ENCODE measurements at places on chromosomes 13 and 19.

GRCh38 chr19:364496-365287, 20.1 kb upstream of the MIER2 start:
- DNase-seq = no peak

DNA sequence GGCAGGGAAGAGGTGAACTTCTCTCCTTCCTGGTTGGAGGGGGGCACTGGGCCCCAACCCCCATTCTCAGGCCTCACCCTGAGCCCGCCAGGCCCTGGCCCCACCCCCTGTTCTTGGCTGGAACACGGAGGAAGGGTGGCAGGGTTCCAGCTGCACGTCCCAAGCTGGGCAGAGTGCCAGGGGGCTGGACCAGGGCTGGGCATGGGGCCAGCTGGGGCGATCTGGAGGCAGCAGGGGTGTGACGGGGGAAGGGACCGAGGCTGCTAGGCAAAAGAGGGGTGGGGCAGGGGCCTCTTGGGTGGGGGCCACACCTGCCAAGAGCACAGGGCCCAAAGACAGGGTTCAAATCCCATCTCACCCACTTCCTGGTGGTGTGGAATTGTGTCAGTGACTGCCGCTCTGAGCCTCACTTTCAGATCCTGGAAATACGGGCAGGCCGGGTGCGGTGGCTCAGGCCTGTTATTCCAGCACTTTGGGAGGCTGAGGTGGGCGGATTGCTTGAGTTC, 2.2 kb downstream of the HIF3A start:
- peak; percentile 79 for DNase-seq

DNA sequence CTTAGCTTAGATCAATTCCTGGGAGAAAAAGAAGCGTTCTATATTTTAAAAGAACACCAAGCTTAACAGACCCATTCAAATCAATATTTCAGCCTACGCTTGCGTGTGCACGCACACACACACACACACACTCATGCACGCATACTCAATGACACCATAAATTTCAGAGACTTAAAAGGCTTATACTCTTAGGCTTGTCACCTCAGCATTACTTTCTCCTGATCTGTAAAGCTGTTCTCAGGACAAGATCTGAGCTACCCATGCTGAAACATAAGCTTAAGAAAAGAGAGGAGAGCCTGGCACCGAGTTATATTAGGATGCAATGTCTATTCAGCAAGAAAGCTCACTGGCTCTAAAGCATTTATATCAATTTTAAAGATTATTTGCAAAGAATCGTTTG, 368.5 kb downstream of the FGF14 start:
- no peak for DNase-seq

DNA sequence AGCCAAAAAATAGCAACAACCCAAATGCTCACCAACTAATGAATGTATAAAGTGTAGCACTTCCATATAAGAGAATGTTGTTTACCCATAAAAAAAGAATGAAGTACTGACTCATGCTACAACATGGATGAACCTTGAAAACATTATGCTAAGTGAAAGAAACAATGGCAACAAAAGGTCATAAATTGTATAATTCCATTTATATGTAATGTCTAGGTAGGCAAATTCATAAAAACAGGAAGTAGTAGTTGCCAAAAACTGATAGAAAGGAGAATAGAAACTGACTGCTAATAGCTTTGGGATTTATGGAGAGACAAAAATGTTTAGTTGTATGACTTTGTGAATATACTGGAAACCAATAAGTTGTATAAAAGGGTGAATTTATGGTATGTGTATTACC, 21.6 kb downstream of the MYCBP2 start:
- DNase-seq = no peak

GRCh38 chr19:15288146-15288963, 44.0 kb downstream of the BRD4 start:
- peak; percentile 89 for DNase-seq

DNA sequence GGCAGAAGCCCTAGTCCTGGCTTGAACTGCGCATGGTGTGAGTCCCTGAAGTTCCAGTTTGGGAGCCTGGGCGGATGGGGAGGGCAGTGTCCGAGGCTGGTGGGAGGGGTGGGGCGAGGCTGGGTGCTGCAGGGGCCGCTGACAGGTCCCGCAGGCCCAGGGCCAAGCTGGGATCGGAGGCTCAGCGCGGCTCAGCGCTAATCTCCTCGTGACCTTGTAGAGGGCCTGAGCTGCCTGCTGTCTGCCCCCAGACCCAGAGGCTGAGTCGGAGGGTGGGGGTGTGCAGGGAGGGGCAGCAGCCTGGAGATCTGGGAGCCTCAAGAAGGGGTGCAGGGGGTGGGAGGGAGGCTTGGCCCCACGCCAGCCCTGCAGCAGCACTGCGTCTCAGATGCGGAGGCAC, 3.0 kb downstream of the ATP1A3 start:
- DNase-seq = no peak

DNA sequence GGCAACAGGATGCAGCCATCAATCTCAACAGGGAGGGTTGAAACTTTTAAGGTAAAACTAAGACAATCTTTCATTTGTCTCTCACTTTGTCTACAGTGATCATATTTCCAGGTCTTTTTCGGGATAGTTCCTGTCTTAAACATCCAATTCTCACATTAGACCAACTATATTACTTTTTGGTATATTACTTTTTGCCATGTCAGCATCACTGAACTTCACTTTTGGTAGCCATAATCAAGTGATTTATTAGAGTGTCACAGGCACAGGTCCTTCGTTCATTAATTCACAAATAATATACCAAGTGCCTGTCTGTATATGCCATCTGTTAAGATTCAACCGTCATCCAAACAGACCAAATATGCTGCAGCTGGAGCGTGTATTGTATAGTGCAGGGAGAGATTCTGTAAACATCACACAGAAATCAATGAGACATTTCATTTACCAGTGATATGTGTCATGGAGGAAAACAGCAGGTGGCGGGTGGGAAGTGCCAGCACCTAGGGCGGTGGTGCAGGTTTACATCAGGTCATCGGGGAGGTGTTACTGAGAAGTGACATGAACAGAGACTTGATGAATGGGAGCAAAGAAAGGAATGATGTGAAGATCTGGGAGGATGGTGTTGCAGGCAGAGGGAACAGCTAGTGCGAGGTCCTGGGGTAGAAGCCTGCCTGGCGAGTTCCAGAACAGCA, 24.9 kb downstream of the ARHGEF7 start:
- no peak for DNase-seq

DNA sequence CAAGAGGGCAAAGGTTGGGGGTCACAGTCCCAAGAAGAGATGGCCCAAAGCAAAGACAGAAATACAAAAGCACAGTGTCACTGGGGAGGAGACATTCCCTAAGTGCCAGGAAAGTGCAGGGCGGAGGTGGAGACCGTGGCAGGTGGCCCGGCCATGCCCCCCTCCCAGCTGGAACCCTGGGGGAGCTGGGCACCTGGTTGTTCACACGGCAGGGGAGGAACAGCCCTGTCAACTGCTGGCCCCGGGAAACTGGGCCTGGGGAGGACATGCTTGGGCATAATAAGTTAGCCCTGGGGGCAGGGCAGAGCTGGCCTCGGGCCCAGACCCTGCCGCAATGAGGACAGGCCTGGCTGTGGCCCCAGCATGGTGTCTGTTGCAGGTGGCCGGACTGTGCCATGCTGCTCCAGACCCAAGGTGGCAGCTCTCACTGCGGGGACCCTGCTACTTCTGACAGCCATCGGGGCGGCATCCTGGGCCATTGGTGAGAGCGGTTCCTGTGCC, 7.4 kb downstream of the HPN start:
- peak; percentile 47 for DNase-seq

GRCh38 chr19:15584541-15585115, 30.4 kb upstream of the CYP4F8 start:
- DNase-seq = no peak

- DNase-seq = no peak
Measured at GRCh38 chr13:49579501-49579900, 5.9 kb downstream of the RCBTB1 start.

DNA sequence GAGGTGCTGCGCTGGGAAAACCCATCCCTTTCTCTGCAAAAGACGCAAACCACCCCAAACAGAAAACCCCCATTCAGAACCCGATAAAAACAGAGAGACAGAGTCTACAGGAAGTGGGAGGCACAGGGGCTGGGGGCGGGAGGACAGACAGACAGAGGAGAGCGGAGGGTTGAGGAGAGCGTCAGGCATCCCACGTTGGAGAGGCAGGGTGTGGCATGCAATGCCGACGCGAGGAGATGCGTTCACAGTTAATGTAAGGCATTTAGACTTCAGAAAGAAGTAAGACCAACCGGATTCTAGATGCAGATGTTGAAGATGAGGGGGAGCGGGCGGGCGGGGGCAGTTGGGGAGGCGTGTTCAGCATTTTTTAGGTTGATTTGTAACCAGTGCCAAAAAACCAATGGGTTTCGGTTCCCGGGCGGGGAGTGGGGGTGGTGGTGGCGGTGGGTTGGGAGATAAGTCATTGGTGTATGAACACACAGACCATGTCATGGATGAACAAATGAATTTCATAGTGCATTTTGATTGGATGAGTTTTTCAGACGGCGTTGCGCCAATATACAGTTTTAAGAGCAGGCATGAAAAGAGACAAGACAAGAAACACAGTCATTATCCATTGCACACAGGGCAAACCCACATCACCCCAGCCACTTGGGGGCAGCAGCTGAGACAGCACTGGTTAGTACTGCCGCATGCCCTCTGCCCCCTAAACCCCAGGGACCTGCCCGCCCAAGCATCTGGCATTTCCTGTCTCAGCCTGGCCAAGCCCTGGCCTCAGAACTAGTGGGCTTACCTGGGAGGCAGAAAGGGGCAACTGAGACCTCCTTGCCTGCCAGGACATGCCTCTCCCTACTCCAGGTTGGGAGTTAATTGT, 91.3 kb downstream of the IER2 start:
- no peak for DNase-seq

DNA sequence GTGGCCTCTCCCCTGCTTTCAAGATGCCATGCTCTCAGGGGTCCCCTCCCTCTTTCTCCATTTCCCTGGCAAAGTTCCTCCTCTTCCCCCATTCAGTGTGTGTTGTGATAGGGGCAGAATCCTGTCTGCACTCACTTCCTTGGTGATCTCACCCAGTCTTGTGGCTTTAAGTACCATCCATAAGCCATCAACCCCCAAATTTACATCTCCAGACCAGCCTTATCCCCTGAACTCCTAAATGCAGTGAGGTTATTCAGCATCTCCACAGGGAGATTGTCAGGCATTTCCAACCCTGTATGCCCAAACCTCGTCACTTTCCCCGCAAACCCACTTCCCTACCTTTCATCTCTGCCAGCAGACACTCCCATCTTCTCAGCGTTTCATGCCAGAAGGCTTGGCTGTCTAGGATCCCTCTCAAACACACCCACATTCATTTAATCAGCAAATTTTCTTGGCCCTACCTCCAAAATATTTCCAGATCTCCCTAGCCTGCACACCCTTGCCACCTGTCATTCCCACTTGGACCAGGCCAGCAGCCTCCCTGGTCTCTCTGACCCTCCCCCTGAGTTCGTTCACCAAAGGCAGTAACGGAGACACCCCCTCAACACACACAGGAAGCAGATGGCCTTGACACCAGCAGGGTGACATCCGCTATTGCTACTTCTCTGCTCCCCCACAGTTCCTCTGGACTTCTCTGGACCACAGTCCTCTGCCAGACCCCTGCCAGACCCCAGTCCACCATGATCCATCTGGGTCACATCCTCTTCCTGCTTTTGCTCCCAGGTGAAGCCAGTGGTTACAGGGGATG, at the start of gene HCST:
TSS of gene HCST (plus strand) at position 676 of the 808 bp plus-strand sequence. CDS start at position 741, 65 bp downstream.
- no peak for DNase-seq

DNA sequence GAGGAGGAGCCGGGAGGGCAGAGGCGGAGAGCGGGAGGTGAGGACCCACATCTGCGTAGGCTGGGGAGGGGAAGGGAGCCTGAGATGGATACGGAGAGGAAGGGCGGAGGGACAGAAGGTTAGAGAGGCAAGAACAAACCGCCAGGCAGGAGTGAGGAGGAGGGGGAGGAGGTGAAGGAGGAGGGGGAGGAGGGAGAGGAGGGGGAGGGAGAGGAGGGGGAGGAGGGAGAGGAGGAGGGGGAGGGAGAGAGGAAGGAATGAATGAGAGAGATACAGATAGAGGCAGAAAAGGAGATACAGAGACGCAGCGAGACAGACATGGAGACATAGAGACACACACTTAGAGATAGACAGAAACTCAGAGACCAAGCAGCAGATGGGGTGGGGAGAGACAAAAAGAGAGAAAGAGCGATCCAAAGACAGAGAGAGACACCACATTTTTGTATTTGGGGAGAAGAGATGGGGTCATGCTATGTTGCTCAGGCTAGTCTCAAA, 782 bp upstream of the CA11 start:
- DNase-seq = no peak

- no peak for DNase-seq
Measured at GRCh38 chr13:55084630-55085029, 2056.0 kb downstream of the OLFM4 start.

GRCh38 chr19:17963936-17964691, 2.8 kb upstream of the KCNN1 start:
- no peak for DNase-seq

GRCh38 chr13:22198001-22198400, 527.1 kb downstream of the FGF9 start:
- peak; percentile 6 for DNase-seq

DNA sequence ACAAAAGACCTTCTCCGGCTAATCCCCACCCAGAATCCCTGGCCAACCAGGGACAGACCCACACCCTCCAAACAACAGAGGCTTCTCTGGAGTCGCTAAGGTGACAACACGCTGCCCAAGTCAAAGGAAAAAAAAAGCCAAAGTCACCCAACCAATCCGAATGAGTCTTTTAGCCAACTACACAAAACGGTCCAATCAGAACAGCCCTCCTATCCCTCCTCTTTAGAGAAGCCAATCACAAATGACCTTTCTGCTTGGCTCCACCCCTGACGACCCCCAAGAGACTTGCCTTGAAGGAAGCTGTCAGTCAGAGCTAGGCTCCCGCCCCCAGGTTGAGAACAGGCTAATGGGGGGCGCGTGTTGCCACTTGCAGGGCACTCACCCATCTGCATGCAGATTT, 6.6 kb upstream of the FBXW9 start:
- no peak for DNase-seq

DNA sequence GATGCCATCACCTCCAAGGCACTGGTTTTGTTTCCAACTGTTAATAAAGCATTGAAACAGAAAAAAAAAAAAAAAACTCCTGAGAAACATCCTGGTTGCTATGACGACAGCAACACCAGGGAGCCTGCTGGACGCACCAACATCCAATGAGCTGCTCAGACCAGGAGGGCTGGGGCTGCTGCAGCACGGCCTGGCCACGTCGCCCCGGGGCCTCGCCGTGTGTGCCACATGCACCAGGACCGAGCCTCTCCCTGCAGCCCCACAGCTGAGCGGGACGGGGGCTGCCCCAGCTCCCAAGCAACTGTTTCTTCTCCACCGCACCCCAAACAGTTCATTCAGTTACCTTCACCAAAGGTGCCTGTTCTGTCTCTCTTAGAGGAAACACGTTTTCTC, 54.5 kb downstream of the RASA3 start:
- DNase-seq = no peak

DNA sequence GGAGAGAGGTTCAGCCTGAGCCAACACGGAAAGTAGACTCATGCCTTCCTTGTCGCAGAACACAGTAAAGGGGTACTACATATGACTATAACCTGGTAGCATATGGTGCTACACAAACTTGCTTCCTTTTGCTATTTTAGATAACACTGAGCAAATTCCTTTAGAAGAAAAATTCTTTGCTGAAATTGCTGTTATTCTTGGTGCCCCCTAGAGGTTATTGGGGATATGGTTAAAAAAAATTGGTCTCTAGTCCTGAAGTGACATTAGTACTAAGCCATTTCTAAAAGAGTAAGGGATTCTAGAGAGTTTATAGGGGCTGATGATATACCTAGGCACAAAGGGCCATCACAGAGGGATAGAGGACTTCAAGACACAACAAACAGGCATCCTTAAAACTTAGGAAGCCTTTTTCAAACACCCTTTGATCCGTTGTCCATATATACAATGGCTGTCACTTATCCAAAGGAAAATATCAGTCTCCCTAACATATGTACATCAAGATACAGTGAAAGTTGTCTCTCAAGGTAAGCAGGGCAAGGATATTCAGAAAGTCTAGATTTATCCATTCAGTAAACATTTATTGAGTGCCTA, 13.9 kb upstream of the HS6ST3 start:
- DNase-seq = no peak

Data from hippocampal formation (tissue), 2 donors.